ENCODE measurements at places on chromosomes 1 and 21.

- no peak for DNase-seq
Observed at GRCh38 chr1:36834586-36834985, 199.7 kb downstream of the GRIK3 start.

- no peak for DNase-seq
Observed at GRCh38 chr1:35838693-35839245, 31.0 kb downstream of the AGO4 start.

DNA sequence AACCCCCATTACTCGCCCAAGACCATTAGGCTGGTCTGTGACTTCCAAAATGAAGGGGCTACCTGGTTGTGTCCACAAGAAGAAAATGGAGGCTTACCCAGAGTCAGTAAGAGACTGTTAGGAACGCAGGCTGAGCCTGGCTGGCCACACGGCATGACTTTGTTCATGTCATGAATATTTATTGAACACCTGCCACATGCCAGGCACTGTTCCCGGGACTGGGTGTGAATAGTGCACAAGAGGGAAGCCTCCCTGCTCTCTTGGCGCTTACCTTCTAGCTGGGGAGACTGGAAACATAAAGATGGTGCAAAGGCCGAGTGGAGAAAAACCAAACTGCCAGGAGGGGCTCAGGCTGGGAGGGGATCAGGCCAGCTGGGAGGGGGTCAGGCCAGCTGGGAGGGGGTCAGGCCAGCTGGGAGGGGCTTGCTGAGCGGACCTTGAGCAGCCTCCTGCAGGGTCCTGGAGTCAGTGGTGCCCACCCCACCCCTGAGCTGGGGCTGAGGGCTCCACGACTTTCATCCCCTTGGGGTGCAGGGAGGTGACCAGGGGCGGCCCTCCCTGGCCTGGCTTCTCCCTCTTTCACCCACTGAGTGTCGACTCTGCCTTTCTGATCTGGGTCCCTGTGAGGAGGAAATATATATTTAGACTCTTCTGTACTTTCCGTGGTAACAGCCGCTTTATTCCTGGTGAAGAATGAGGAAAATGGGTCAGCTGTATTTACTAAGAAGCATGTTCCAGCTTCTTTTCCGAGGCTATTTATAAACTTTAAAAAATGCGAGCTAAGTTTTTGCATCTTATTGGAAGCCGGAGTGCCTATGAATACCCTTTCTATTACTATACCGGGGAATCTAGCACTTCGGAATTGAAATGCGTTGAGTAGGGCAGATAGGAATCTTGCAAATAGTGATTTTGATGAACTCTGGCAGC lies 139.0 kb downstream of the CAMTA1 start:
- no peak for DNase-seq

GRCh38 chr1:9612871-9613624 lies 24.3 kb downstream of the TMEM201 start:
- DNase-seq: no peak

DNA sequence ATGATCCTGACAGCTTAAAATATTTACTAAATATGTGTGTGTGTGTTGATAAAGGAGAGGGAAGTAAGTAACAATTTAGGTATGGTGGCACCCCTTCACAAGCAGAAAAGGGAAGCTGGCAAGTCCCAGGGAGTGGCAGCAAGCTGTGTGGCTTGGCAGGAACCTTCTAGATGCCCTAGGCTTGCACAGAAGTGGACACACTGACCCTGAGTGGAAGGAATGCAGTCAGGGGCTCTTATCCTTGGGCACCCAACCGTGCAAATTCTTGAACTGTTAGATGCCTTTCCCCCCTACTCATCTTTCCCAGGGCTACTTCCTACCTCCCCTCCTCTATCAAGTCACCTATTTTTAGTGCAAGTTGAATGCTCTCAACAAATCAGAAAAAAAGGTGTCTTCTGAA lies 18.9 kb downstream of the ACP6 start:
- DNase-seq: no peak

DNA sequence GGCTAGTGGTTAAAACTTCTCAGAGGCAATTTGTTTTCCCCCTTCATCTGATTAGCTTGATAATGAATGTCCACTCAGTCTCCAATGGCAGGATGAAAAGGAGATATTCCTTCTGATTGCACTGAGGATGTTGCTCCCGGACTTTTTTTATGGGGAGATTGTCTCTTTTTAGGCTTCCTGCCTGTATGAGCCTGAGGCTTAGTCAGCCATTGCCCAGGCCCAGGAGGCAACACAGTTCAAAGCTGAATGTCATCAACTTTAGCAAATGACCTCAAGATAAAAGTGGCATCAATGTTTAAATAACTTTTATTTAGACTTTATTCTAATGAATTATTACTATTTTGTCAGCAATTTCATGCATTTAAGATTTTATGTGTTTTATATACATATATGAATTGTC lies 162.9 kb upstream of the PTBP2 start:
- no peak for DNase-seq

DNA sequence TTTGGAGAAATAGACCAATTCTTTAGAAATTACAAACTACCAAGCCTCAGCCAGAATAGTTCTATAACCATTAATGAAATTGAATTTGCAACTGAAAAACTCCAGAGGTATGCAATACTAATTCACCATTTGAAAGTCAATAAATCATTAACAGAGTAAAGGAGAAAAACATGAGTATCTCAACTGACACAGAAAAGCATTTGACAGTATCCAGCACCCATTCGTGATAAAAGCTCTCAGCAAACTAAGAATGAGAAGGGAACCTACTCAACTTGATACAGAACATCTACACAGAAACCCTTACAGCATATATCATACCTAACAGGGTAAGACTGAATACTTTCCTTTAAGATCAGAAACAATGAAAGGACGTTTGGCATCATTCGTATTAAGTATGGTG lies 54.3 kb downstream of the ST6GALNAC5 start:
- DNase-seq: no peak

DNA sequence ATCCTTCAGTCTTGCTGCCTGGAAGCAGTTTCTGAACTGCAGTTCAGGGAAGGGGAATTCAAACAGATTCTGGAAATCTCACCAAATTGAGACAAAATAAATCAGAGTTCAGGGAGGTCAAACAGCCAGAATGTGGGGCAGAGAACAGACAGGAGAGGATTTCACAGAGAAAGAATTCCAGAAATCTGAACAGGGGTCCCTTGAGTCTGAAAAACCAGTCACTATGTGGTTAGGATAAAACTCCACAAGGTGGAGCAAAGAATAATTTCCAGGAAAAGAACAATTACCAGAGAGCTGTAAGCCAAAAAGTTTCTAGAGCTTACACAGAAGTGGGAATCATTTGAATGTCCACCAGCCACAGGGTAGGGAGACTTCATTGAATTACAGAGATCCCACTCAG lies 84.7 kb downstream of the URB2 start:
- no peak for DNase-seq

- no peak for DNase-seq
Observed at GRCh38 chr1:46131093-46131492, 1.3 kb downstream of the PIK3R3 start.

GRCh38 chr1:202078241-202078640 lies 44.5 kb upstream of the GPR37L1 start:
- no peak for DNase-seq

DNA sequence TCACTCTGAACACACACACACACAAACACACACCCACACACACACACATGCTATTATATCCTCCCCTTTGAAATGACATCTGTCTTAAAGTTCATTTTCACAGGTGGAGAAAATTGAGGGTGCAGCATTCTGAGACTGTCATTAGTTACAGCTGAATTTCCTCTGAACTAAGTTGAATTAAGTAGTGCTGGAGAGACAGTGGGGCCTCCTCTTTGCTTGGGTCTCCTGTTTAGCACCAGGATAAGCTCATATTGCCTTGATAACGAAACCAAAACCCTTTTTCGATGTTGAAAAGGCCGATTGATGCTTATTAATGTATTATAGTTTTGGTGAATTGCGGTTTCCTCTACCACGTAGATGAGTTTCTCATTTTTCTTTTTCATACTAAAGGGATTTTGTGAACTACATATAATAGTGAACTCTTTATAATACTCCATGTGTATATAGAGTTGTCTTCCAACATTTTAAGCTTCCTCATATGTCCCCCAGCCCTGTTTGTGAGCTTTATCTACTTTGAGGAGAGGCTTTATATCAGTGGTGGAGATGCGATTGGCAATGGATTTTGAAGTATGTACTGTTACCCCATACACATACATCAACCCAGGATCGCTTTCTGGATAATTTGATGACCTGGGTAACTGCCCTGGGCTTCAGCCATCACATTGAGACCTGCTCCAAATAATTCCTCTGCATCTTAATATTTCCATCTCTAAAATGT lies 17.4 kb downstream of the DYNLT5 start:
- DNase-seq: no peak
